ENCODE measurements at places on chromosomes 12 and 14.

- no peak for DNase-seq
These were observed 10.8 kb upstream of the ACTR6 start for GRCh38 chr12:100189636-100190394.

GRCh38 chr14:104563742-104564615 lies 15.6 kb upstream of the C14orf180 start:
- peak; percentile 34 for DNase-seq

GRCh38 chr14:73250781-73251500 lies 13.6 kb downstream of the PAPLN start:
- no peak for DNase-seq

DNA sequence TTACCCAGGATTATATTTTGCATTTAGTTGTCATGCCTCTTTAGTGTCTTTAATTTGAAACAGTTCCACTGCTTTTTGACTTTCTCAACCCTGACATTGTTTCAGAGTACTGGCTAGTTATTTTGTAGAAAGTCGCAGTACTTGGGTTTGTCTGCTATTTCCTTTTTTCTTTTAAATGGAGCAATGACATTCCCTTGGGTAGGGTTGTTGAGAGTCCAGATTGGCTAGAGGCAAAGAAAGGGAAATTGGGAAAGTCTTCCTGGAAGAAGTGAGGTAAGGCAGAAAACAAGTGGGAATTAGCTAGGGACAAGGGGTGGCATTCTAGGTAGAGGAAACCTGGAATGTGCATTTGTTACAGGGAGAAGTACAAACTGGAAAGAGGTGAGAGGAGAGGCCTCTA lies 245.9 kb downstream of the EMP1 start:
- no peak for DNase-seq

- DNase-seq, result no peak
These were observed 417.6 kb downstream of the NAV3 start for GRCh38 chr12:78248321-78248720.

DNA sequence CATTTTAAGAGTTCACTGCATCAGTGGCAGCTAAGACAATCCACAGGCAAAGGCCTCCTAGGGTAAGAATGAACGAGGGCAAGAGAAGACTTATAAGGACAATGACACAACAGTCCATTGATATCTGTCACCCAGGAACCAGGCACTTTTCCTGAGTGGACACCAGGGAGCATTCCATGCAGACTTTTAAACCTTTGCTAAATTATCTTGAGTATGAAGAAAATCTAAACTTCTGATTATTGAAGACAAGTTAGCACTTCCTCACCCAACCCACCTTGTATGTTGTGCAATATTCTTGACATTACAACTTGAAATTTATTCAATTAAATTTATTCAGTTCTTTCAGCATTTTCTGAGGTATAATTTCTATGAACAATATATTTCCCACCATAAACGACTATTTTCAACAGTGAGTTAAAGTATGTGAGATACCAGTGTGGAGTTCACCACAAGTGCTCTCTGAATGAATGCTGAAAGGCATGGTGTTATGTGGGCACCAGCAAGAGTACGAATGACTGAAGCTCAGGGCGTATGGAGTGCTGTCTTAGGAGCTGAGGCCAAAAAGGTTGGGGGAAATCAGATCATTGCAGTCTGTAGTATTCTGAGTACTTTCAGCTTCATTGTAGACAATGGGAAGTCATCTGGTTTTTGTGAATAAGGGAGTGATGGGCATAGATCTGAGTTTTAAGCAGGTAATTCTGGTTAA lies 124.3 kb upstream of the LMNTD1 start:
- DNase-seq, result no peak

- DNase-seq, result no peak
These were observed 168.4 kb upstream of the AVPR1A start for GRCh38 chr12:63319386-63319785.

DNA sequence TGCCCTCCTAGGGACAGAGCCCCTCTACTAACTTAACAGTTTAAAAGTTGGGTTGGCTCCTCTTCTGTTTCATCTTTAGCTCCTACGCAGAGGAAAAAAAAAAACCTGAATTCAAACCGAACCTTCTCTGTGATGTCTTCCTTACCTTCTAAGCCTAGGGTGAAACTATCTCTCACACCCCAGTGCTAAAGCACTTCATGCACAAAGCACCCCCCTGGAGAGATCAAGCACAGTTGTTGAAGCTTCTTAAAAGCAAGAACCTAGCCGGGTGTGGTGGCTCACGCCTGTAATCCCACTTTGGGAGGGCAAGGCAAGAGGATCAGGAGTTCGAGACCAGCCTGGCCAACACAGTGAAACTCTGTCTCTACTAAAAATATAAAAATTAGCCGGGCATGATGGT lies 37.6 kb downstream of the CORO1C start:
- no peak for DNase-seq
